ENCODE measurements at places on chromosomes 4 and X.

- DNase-seq: no peak
Measured at GRCh38 chr4:147060151-147060931, 114.7 kb upstream of the TTC29 start.

- DNase-seq: no peak
Measured at GRCh38 chr4:5798462-5798861, 87.5 kb downstream of the EVC start.

GRCh38 chr4:122845760-122846159 is 19.1 kb downstream of the FGF2 start:
- DNase-seq: no peak

DNA sequence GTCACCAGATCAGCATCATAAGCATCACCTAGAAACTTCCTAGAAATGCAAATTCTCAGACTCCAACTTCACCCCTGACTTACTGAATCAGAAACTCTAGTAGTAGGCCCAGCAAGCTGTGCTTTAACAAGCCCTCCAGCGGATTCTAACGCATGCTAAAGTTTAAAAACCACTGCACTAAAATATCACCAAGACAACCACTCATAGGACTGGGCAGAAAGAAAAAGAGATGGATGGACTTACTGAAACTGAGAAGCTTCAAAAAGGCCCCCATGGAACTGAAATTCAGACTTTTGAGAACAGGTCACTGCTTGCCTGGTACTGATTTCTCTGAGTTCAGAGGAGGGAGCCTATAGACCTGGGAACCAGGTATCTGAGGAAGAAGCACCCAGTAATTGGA is 40.1 kb downstream of the FAM241A start:
- DNase-seq: no peak

- DNase-seq: no peak
Measured at GRCh38 chrX:136086521-136086920, 60.8 kb upstream of the FHL1 start.

DNA sequence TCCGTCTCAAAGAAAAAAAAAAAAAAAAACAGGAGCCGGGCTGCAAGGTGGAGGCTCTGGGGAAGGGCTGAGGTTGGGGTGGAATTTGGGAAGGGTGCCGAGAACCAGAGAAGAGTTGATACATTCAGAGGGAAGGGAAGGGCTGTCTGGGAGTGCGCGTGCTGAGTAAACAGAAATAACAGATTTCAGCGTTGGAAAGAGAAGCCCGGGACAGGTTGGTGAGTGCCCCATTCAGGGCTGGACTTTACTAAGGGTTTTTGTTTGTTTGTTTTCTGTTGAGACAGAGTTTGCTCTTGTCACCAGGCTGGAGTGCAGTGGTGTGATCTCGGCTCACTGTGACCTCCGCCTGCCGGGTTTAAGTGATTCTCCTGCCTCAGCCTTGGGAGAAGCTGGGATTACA is 1.7 kb upstream of the IL3RA start:
- DNase-seq: no peak

- no peak for DNase-seq
Measured at GRCh38 chr4:150525321-150525868, 56.6 kb upstream of the MAB21L2 start.

DNA sequence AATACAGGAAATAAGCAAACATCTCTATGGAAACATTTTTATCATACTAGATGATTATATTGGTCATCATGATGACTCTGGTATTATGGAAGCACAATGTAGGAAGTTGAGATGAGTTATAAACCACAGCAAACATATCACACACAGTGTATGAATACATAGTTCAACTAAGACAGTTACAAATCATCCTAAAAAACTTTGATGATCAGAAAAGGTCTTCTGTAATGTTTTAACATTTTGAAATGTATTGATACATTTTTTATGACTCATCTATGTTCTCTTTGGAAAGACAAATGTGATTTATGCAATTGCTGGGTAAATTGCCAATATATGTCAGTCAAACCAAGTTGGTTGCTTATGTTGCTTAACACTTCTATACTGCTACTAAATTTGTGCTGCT is 4.8 kb downstream of the CXCL3 start:
- no peak for DNase-seq

DNA sequence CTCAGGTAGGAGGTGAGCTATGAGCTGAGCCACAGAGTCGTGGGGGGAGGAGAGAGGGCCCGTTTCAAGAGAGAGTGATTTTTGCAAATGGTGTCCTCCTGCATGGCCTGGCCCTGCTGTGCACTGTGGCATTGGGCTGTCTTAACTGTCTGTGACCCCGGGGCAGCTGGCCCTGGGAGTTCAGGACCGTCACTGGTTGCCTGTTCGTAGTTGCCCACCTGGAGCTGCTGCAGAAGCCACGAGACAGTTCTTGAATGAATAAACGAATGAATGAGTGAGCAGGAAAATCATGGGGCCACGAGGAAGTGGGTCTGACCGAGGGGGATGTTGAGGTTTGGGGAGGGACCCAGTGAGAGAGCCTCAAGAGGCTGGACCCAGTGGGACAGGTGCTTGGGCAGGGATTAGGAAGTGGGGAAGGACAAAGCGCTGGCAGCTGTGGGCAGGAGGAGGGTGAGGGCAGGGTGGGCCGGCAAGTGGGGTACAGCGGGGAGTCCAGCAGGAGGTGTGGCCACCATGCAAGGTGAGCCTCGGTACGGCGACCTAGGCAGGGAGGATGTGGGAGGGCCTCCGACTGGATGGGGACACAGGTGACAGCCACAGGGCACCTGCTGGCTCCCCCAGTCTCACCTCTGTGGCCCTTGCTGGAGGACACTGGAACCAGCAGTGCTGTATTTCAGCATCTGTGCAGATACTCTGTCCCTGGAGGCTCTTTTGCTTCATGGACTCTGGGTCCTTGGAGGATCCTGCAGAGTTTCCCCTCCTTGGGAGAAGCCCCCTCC is 10.2 kb downstream of the RGS12 start:
- no peak for DNase-seq

DNA sequence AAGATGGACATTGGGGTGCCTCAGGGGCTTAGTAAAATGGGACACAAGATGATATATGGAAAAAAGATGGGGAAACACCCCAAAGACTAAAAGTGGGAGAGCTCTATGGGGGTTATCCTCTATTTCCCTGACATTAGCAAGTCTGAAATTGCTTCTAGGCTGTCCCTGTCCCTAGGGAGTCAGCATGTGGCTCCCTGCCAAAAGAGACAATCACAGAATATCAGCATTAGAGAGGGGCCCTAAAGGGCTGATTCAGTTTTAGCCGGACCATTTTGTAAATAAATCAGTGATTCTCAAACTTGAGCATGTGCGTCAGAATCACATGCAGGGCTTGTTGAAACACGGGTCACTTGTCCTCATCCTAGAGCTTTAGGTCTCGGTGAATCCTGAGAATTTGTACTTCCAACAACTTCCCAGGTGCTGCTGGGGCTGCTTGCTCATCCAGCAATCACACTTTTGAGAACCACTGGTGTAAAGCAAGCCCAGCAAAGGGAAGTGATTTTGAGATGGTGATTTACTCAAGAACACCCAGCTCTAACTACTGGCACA is 165.3 kb upstream of the DGKK start:
- no peak for DNase-seq

DNA sequence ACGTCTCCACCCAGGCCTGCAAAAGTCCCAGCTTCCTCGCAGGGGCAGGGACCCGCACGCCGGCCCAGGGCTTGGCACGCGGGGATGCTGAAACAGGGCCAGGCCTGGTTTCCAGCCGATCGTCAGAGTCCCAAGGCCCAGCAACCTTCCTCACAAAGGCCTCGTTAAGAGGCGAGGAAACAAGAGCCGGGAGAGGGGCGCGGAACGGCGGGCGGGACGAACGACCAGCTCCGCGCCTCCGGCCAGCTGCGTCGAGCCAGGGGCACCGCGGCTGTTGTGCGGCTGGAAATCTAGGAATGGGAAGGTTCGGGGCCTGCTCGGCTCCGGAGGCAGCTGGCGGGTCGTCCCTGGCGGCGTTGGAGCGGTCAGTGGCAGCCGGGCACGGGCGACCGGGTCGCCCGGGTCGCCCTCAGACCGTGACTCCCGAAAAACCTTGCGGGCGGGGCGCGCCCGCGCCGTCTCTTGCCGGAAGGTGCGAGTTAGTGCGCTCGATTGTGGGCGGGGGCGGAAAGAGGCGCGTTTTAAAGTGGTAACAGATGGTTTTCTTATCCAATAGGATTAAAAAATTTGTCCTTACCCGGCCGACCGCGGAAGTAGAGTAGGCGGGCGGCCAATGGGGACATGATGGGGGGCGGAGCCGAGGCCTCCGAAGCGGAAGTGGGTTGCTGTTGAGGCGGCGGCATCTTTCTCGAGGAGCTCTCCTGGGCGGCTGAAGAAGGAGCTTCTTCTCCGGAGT is at the start of gene RNF4:
TSS of gene RNF4 (plus strand) at position 651 of the 736 bp plus-strand sequence. CDS start 21,388 bp downstream, outside the sequence.
- peak; percentile 98 for DNase-seq

DNA sequence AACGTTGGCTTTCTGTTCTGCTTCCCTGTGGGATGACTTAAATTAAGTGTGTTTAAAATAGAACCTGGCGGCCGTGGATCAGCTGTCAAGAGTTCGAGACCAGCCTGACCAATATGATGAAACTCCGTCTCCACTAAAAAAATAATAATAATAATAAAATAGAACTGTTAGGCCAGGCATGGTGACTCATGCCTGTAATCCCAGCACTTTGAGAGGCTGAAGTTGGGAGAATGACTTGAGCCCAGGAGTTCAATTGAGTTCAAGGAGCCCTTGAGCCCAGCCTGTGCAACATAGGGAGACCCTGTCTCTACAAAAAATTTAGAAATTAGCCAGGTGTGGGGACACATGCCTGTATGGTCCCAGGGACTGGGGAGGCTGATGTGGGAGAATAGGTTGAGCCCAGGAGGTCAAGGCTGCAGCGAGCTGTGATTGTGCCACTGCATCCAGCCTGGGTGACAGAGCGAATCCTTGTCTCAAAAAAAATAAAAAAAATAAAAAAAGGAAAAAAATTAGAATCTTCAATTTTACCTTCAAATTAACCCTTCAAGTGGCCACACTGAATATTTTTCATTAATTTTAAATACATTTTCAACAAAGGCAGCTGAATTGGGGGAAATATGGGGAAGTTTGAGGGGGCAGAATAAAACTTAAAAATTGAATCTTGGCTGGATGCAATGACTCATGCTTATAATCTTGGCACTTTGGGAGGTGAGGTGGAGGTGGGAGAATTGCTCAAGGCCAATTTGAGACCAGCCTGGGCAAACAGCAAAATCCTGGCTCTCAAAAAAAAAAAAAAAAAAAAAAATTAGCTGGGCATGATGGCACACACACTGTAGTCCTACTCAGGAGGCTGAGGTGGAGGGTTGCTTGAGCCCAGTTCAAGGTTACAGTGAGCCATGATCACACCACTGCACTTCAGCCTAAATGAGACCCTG is 31.8 kb upstream of the HSD17B13 start:
- DNase-seq: no peak

GRCh38 chr4:83205760-83206159 is 78.8 kb downstream of the COQ2 start:
- no peak for DNase-seq

DNA sequence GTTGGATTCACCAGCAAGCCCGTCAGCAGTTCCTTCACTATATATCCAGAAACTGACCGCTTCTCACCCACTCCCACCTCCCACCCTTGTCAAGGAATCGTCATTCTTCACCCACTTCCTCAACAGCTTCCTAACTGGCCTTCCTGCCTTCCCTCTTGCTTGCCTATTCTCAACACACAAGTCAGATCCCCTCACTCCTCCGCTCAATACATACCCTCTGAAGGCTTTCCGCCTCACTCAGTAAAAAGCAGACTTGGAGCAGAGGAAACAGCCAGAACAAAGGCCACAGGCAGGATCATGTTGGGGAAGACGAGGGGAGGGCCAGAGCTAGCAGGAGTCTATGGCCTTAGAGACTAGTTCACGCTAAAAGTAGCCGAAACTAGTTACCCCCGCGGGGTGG is 23.7 kb downstream of the RWDD4 start:
- no peak for DNase-seq

Measured in right atrium auricular region (tissue), 2 donors.